ENCODE measurements at places on chromosomes 4 and X.

DNA sequence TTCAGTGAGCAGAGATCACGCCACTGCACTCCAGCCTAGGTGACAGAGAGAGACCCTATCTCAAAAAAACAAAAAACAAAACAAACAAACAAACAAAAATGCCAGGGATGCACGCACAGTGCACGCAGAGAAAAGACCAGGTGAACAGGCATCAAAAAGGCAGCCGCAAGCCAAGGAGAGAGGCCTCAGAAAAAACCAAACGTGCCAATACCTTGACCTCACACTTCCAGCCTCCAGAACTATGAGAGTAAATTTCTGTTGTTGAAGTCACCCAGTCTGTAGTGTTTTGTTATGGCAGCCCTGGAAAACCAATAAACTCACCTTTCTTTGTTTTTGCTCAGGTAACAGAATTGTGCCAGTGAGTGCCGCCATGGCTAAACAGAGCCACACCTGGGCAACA, 66.0 kb downstream of the CHRNA9 start:
- DNase-seq: no peak

- no peak for DNase-seq
These were observed 2.2 kb downstream of the SORCS2 start for GRCh38 chr4:7194251-7195140.

DNA sequence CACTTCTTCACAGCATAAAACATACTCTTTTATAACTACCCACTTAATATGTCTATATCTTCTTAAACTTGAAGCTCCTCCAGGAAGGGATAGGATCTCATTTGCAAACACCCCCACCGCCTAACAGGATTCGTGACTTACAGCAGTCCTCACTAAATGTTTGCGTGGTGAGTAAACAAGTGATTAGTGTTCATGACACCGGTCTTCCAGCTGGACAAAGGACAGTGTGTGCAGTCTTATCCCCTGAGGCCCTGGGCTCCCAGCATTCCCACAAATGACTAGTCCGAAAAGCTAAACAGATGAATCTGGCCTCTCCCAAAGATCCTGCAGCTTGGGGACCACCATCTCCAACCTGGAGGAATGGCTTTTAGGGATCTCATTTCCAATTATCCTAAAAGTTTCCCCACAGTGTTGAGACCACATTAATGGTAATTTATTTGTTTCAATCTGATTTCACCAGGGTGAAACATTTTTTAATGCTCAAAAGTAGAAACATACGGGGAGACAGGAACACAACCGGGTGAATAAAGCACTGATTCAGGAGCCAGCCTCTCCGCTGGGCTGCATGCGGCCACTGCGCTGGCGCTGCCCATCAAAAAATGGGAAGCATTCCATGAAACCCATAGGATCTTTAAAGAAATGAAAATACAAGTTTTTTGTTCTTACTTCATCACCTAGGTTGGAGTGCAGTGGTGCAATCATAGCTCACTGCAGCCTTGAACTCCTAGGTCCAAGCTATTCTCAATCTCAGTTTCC, 69.2 kb downstream of the HADH start:
- no peak for DNase-seq

- no peak for DNase-seq
These were observed at the start of gene SLIT2 for GRCh38 chr4:20251796-20252655. SLIT2 (plus strand) TSS chr4:20251905; CDS start chr4:20253816, 1,911 bp downstream.

GRCh38 chrX:96002431-96002830, 682.2 kb upstream of the DIAPH2 start:
- DNase-seq: no peak

DNA sequence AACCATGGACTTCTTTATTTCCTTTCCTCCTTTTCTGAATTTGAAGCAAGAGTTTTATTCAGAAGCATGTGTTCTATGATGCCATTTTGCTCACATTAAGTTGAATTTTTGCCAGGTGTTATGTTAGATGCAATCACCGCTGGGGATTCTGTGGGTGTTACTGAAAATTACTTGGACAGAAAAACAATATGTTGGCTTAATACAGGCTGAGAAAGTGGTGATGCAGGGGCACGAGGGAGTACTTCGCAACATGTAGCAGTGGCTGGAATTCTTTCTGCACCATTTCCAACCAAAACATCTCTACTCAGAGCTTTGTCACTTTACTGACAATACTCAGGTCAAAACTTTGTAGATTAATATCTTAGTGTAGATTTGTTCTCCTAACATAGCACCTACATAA, 109.2 kb upstream of the PCDH18 start:
- no peak for DNase-seq
